ENCODE measurements at places on chromosomes 2 and 18.

GRCh38 chr2:174815526-174815925 lies 51.3 kb upstream of the CHRNA1 start:
- DNase-seq: no peak

- peak; percentile 90 for DNase-seq
Measured at GRCh38 chr2:25043241-25043867, 1.5 kb downstream of the EFR3B start.

- peak; percentile 61 for DNase-seq
Measured at GRCh38 chr2:120520929-120521912, 175.3 kb downstream of the INHBB start.

DNA sequence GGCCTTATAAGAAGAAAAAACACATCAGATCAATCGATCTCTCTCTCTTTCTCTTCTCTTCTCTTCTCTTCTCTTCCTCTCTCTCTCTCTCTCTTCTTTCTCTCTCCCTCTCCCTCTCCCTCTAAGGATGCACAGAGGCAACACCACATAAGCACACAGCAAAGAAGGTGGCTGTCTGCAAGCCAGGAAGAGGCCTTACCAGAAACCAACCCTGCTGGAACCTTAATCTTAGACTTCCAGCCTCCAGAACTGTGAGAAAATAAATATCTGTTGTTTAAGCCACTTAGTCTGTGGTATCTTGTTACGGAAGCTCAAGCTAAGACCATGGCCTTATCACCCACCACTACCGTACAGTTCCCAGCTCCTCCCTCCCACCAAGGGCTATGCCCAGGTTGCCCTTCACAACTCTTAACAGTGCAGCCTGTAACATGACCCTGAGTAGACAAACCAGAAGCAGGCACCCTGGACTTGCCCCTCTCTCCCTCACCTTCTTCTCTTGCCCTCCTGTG lies 25.2 kb upstream of the TMEM237 start:
- no peak for DNase-seq

- peak; percentile 49 for DNase-seq
Measured at GRCh38 chr2:121297217-121297830, 12.3 kb upstream of the TFCP2L1 start.

Measured in NB4 (cell line).